Stimulated activated CD4-positive, alpha-beta T cell treated with anti-CD3 and anti-CD28 coated beads, Interleukin-4, amount 100 ng/mL, for 1 hour (primary cell): ENCODE measurements at places on chromosomes 12 and 14.

DNA sequence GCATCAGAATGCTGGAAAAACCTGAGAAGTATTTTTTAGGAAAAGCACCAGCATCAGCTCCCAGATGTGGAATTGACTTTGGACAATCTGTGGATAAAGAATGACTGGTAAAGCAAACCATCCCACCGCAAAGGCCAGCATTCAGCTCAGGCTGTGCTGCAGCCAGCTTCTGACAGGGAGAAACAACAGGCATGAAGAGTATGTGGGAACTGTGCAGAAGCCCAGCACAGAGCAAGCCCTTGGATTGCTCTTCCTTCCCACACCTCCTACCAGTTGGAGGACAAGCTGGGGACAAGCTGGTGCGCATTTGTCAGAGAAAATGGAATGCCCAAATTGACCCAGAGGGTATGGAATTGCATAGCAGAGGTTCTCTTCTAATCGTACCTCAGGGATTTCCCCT, 228.1 kb downstream of the ANO2 start:
- DNase-seq, result no peak

GRCh38 chr12:50203691-50204090, 36.5 kb upstream of the CERS5 start:
- DNase-seq, result no peak

DNA sequence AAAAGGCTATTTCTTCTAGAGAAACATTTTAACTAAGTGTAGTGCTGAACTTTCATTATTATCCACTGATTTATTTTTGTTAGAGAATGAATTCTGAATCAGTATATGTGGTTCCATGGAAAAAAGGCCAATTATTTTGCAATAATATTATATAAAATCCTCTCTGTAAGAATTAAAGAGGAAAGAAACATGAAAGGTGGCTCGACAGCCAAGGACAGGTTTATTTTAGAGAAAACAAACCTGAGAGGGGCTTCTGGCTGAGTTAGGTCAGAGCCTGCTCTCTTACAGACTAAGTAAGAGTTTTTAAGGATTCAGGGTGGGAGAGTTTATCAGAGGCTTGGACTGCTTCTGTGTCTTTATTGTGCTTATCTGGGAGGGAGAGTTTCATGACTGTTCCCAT, 46.7 kb upstream of the GUCY2C start:
- no peak for DNase-seq

GRCh38 chr14:75995372-75996041, 9.9 kb downstream of the IFT43 start:
- DNase-seq, result no peak

DNA sequence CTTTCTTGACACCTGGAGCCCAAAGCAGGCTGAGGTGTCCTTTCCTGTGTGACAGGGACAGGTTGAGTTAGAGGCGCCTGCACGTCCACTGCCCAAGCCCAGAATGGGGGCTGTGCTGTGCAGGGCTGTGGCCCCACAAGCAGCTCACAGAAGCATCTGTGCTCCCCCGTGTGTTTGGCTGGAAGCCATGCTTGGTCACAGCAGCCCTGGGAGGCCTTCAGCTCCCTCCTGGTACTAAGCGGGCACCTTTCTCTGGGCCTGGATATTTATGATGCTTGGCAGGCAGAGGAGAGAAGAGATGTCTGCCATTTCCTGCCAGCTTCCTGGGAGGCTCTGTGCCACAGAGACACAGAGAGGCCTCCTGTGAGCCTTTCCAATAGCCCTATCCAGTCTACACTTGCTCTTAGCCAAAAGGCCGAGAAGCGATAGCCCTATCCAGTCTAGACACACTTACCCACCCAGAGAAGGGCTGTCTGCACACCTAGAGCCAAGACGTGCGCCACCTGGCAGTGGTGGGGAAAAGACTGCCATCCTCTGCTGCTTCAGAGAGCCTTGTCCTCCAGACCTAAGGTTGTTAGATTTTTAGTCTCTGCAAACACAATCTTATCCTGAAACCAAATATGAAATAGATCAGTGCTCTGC, 117.4 kb downstream of the GCH1 start:
- DNase-seq, result no peak
